ENCODE measurements at places on chromosomes 6 and 20.

DNA sequence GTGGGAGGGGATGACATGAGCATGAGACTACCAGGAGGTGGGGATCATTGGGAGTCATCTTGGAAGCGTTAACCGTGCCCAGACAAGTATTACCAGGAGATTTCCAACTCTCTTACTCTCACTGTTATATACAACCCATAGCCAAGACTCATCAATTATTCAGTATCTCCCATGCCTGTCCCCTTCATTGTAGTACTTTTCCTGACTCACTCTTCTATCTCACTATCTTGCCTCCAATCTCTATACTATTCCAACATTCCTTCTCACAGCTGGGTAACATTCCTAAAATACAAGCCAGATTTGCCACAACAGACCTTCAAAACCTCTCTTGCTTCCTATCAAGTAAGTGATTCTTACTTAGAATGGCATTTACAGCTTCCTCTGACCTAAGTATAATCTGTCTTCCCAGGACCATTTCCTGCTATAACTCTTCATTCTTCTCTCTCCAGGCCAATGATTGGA lies 226.3 kb upstream of the SMLR1 start:
- no peak overlapping the region for H3K27ac ChIP-seq
- no peak for DNase-seq
- no peaks in the 10 kb centered on the region for H3K27me3 ChIP-seq
- no peaks in the 10 kb centered on the region for H3K36me3 ChIP-seq
- no peaks in the 10 kb centered on the region for H3K4me1 ChIP-seq
- H3K4me3 ChIP-seq = no peak overlapping the region

DNA sequence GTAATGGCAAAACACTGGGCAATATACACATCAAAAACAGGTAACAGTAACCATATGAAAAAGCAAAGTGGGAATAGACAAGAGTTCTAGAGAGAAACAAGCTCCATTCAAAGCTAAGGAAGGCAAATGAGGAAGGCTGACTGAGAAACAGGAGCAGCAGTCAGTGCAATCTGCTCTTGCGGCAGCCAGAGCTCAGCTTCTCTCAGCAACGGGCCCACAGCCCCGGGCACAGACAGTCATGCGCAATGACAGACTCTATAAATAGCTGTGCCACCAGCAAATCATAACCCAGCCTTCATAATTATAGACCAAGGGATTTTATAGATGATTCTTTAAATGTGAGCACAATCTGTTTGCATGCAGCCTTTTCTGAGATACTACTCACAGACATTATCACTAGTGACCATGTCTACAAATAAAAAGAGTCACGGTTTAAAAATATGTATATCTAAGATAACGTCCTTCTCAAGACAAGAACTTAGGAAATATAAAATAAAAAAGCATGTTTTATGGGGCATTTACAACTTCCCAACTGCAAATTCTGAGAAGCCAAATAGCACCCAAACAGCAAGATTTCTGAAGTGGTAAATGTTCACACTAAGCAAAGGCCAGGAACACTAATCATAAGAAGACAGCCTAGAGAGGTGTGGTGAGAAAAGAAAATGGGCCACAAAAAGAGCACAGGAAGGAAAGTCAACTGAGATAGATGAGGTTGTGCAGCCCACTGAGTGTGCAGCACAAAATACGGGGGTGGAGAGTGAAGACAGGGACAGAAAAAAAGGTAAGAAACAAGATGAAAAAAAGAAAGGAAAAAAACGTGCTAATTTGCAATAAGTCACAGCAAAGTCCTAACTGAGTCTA lies 39.9 kb upstream of the BEND6 start:
- no peak overlapping the region for H3K4me3 ChIP-seq
- peaks cover 5% of the 10 kb centered on the region for H3K4me1 ChIP-seq
- no peaks in the 10 kb centered on the region for H3K36me3 ChIP-seq
- DNase-seq = peak; percentile 13

GRCh38 chr6:75436869-75437268 lies 56.7 kb downstream of the FILIP1 start:
- DNase-seq = peak; percentile 72
- peak overlapping the region; percentile 78 for H3K27ac ChIP-seq

DNA sequence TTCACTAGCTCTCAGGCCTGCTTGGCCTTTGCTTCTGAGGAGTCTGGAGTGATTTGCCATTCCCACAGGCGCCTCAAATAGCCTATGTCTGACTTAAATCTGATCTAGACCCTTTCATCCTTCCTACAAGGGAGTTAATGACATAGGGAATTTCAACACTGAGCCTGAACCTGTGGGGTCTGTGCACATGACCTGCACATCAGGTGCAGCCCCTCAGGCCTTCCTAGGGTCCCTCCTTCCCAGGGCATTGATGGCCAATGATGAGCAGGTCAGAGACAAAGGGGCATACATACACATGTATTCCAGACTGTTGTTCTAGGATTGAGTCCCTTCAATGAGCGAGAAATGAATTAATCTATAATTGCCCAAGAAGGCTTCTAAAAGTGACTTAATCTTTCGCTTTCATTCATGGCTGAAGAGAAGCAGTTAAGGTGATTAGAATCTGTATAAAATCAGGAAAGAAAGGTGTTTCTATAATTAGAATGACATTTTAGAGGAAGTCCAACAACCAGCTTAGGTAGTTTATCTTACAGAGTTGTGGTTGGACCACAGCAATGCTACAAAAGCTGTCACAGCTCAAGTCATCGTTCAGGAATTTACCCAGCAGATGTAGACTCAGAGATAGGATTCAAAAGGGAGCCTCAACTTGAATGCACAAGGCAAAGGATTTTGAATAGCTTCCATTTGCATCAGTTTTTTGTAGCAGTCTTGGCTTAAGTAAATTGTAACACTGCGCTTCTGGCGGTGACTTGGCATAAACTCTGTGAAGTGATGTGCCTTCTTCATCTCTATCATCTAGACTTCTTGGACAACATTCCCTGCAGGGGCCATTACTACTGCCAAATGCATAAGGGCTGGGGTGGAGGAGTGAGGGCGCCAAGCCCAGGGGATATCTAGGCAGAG lies 27.0 kb upstream of the TBC1D7 start:
- H3K36me3 ChIP-seq = no peaks in the 10 kb centered on the region
- no peak for DNase-seq
- peaks cover 11% of the 10 kb centered on the region for H3K4me1 ChIP-seq
- no peaks in the 10 kb centered on the region for H3K27me3 ChIP-seq
- H3K4me3 ChIP-seq = no peak overlapping the region
- H3K27ac ChIP-seq = peak overlapping the region; percentile 6

DNA sequence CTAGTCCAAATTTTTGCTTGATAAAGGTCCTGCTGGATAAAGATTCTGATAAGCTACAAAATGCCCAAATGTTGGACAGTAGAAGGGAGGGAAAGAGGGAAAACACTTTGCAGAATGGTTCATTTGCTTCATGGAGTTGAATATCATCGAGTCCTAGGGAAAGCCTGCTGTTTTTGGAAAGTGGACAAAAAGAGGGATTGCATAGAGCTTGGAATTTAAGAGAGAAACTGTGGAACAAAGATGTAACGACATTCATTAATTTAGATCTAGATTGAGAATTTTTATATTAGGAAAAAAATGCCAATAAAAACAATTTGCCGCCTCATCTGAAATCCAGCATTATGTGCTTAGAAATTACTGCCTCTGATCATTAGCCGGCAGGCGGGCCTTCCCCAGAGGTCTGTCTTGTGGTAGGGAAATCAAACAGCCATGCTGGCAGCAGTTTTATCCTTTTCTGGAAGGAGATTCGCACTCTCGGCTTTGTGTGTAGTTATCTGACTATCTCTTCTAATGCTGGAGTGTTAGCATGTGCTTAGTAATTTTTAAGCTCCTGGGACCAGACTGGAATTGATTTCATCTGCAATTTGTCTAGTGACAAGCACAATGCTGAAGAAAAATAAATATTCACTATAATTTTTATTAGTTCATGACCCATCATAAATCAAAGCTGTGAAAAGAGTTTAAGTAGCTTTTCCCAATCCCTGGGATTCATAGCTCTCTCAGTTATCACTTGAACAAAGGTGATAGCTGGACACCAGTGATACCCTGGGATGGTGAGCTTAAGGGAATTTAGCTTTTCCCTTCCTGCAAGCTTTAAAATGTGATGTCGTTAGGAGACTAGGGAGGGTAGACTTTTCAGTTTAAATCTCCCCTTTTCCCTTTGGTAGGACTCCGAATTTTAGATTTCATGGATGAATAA lies 329.5 kb downstream of the PRL start:
- no peaks in the 10 kb centered on the region for H3K27me3 ChIP-seq
- no peaks in the 10 kb centered on the region for H3K4me1 ChIP-seq
- H3K27ac ChIP-seq = no peak overlapping the region
- no peak for DNase-seq
- no peak overlapping the region for H3K4me3 ChIP-seq

DNA sequence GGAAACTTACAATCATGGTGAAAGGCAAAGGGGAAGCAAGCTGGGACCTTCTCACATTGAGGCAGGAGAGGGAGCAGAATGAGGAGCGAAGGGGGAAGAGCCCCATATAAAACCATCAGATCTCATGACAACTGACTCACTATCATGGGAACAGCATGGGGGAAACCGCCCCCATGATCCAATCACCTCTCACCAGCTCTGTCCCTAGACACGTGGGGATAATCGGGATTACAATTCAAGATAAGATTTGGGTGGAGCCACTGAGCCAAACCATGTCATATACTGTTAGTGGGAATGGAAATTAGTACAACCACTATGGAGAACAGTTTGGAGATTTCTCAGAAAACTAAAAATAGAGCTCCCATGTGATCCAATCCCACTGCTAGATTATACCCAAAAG lies 163.7 kb downstream of the MANEA start:
- H3K36me3 ChIP-seq = no peaks in the 10 kb centered on the region
- H3K4me1 ChIP-seq = no peaks in the 10 kb centered on the region
- no peak overlapping the region for H3K4me3 ChIP-seq
- no peak for DNase-seq
- H3K27me3 ChIP-seq = no peaks in the 10 kb centered on the region

- no peak overlapping the region for H3K4me3 ChIP-seq
- no peak for DNase-seq
- peaks cover 18% of the 10 kb centered on the region for H3K4me1 ChIP-seq
- no peaks in the 10 kb centered on the region for H3K27me3 ChIP-seq
- no peaks in the 10 kb centered on the region for H3K36me3 ChIP-seq
Observed at GRCh38 chr6:89172131-89172530, 26.3 kb downstream of the PM20D2 start.

DNA sequence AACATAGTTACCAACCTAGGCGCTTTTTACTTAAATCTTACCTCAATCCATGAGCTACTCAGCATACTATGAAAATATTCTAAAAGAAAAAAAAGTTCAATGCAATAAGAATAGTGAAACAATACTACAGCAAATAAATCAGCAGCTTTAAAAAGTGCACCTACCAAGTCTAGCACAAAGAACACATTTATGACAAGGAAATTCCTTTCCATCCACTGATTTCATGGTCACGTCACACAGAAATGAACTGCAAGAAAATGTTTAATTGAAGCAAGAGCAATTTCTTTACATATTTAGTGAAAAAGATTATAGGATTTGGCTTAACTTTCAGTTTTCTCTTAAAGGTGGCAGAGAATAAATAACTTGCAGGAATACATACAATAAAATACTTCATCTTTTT lies 36.2 kb downstream of the IBTK start:
- no peak overlapping the region for H3K4me3 ChIP-seq
- no peak overlapping the region for H3K27ac ChIP-seq
- no peaks in the 10 kb centered on the region for H3K27me3 ChIP-seq
- no peaks in the 10 kb centered on the region for H3K36me3 ChIP-seq

DNA sequence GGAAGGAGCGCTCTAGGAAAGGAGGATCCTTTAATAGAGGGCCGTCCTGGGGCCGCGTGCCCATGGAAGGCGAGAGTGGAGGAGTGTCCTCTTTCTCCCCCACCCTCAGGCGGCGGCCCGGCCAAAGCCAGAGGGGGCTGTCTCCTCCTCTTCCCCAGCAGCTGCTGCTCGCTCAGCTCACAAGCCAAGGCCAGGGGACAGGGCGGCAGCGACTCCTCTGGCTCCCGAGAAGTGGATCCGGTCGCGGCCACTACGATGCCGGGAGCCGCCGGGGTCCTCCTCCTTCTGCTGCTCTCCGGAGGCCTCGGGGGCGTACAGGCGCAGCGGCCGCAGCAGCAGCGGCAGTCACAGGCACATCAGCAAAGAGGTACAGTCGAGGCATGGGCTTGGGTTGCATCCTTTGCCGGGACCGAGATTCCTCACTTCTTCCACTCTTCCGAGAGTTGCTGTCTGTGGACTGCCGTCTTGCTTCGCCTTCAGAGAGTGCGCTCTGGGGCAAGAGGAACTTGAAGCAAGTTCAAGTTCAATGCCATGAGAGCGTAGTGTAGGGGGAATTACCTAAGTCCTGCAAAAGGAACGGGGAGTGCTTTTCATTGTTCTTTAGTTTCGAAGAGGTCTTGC lies at the start of gene LAMA2:
Gene LAMA2 (plus strand): TSS at position 148 of the 621 bp plus-strand sequence. CDS start 108 bp downstream, at position 256.
- DNase-seq = peak; percentile 86
- H3K27ac ChIP-seq = peak within 1 kb of the TSS; percentile 76
- peak within 1 kb of the TSS; percentile 79 for H3K4me3 ChIP-seq
- no peaks in the 10 kb centered on the region for H3K36me3 ChIP-seq
- H3K27me3 ChIP-seq = no peaks in the 10 kb centered on the region

GRCh38 chr6:46476301-46476700 lies 14.9 kb downstream of the RCAN2 start:
- H3K4me1 ChIP-seq = peaks cover 42% of the 10 kb centered on the region
- no peak overlapping the region for H3K27ac ChIP-seq
- no peak for DNase-seq
- H3K4me3 ChIP-seq = no peak overlapping the region

GRCh38 chr6:101799531-101799930 lies 406.0 kb downstream of the GRIK2 start:
- DNase-seq = no peak
- no peak overlapping the region for H3K4me3 ChIP-seq
- H3K27me3 ChIP-seq = no peaks in the 10 kb centered on the region

GRCh38 chr6:32883789-32884188 lies 29.8 kb downstream of the PSMB9 start:
- peaks cover 9% of the 10 kb centered on the region for H3K4me1 ChIP-seq
- no peak overlapping the region for H3K4me3 ChIP-seq
- DNase-seq = peak; percentile 68

DNA sequence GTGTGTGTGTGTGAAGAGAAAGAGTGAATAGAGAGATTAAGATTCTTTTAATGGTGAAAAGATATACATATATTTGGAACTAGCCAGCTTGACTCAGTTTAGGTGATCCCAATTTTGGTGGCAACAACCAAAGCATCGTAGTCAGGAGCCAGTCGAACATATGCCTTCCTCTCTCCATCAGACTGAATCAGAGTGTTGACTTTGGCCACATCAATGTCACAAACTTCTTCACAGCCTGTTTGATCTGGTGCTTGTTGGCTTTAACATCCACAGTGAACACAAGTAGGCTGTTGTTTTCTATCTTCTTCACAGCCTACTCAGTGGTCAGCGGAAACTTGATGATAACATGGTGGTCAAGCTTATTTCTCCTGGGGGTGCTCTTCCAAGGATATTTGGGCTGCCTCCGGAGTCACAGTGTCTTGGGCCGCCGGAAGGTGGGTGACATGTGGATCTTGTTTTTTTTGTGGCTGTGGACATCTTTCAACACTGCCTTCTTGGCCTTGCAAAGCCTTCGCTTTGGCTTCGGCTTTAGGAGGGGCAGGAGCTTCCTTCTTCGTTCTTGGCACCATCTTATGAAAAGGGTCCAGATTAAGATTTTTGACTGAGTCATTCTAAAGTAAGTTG lies 3.4 kb downstream of the HLA-F start:
- DNase-seq = no peak
- H3K36me3 ChIP-seq = no peaks in the 10 kb centered on the region
- peaks cover 12% of the 10 kb centered on the region for H3K27me3 ChIP-seq
- no peak overlapping the region for H3K27ac ChIP-seq
- no peaks in the 10 kb centered on the region for H3K4me1 ChIP-seq

All from gastrocnemius medialis (tissue), 4 donors.